ENCODE measurements at places on chromosomes 3 and 15.

DNA sequence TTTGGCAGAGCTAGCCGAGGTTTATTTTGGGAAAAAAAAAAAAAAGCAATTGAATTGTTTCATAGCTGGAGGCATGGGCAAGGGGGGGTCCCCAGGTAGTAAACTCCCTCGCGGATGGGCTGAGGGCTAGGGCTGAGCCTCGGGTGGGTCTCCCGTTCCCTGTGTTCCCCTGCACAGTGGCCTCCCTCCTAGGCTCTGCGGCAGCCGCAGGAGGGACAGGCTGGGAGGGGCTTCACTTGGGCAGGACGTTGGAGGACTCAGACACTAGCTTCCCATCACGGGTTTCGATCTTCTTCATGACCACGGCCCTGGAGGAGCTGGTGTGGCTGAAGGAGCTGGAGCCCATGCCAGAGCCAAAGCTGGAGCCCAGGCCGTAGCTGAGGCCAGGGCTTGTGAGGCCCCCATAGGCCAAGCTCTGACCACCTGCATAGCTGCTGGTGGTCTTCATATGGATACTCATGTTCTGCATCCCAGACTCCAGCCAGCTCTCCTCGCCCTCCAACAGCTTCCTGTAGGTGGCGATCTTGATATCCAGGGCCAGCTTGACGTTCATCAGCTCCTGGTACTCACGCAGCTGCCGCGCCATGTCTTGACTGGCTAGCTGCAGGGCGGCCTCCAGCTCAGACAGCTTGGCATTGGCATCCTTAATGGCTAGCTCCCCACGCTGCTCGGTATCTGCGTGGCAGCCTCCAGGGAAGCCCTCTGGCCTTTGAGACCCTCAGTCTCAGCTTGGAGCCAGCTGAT lies 64.0 kb upstream of the CDAN1 start:
- no peak for DNase-seq

GRCh38 chr3:43465109-43465508 lies 156.7 kb downstream of the ANO10 start:
- DNase-seq, result no peak

GRCh38 chr3:72135636-72136035 lies 350.7 kb upstream of the PROK2 start:
- no peak for DNase-seq

DNA sequence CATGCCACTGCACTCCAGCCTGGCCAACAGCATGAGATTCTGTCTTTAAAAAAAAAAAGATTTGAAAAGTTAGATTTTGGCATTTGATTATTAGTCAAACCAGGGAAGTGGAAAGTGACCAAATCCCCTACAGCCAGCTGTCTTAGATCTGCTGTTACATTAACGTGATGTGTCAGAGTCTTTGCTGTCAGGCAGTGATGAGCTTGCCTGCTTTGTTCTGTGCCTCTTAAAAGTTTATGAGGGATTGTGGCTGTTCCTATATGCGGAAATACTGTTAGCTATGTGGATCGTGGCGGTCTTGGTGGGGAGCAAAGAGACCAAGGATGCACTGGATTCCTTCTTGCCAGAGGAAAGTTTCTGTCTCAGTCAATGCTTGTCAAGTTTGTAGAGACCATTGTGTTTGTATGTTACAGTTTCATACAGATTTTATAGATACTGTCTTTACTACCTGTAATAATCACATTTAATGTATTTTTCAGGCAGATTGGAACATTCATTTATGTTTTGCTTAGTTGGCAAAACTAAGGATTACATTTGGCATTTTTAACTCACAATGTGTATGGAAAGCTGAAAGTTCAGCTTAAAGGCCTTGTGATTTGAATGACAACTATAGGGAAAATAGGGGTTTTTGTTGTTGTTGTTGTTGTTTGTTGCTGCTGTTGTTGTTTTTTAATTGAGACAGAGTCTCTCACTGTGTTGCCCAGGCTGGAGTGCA lies 137.4 kb downstream of the VPS8 start:
- no peak for DNase-seq

DNA sequence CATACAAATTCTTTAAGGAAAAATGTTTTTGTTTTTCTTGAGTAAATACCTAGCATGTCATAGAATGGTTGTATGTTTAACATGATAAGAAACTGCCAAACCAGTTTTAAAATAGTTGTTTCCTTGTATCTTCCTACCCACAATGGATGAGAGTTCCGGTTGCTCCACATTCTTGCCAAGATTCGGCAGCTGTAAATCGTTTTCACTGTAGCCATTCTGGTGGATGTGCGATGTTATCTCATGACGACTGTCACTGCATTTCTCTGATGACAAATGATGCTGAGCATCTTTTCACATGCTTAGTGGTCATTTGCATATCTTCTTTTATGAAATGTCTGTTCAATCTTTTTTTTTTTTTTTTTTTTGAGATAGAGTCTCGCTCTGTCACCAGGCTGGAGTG lies 36.6 kb upstream of the SH3GL3 start:
- DNase-seq, result no peak

- no peak for DNase-seq
Measured at GRCh38 chr3:42805141-42805821, 991 bp upstream of the HIGD1A start.

DNA sequence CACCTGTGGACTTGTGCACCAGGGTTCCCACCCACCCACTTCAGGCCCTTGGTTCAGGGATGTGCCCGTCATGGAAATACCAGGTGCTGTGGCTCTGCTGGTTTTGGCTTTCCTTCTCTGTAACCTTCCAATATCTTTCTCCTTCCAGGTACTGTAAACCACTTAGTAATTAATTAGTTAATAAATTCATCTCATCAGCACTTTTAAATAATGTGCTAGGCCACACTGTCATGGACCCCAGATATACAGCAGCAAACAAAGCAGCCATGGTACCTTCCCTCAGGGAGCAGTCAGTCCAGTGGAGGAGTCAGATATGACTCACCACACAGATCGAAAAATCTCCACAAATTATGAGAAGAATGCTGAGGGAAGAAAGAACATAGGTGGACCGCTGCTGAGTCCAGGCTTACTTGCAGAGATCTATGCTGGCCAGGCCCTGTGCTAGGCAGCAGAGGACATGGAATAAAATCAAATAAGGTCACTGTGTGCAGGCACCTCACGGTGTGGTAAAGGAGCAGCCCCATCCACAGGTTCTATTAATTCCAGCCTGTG lies 6.8 kb upstream of the GATA2 start:
- no peak for DNase-seq

DNA sequence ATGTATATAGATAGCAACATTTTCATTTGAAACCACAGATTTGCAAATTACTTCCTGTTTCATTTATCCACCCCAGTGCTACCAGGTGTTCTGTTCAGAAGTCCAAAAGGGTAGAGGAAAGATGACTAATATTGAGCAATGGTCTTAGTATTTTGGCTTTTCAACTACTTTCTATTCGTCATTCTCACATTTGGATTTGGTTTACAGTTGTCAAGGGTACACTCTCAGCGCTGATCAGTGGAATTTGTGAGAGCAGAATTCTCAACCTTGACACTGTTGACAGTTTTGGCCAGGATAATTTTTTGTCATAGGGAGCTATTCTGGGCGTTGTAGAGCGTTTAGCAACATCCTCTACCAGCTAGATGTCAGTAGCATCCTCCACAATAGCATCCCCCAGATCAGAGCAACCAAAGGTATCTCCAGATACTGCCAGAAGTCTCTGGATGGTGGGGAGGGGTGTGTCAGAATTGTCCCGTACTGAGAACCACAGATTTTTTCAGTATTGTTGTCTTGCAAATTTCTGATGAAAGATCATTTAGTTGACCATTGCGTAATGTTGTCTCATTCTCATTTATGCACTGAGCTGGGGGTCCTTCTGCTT lies 4.2 kb downstream of the HMCES start:
- DNase-seq, result no peak

DNA sequence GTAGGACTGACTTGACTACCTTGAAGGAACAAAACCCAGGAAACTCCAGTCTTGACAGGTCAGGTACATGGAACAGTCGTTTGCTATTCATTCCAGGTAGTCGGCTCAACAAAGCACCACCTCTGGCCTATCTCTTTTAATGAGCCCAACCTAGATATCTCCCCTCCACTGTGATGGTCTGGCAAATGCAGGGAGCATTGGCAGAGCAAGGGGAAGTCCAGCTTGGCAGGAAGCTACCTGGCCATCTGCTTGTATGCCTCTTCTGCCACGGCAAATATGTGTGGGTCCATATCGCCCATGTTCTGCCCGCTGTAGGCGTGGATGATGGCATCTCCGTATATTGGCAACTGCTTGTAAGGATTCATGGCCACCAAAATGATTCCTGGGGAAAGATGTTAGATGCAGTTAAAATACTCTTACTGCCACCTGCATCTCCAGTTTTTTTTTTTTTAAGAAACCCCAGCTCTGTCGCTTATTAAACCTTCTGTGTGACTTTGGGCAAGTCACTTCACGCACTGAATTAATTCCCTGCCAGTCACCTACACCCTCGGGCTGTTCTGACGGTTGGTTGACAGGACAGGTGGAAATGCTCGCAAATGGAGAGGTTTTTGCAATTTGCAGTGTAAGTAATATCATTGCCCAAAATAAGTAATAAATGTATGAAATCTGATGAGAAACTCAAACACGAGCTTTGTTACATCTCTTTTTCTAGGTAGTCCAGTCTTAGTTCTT lies 16.8 kb downstream of the MYO5C start:
- no peak for DNase-seq

DNA sequence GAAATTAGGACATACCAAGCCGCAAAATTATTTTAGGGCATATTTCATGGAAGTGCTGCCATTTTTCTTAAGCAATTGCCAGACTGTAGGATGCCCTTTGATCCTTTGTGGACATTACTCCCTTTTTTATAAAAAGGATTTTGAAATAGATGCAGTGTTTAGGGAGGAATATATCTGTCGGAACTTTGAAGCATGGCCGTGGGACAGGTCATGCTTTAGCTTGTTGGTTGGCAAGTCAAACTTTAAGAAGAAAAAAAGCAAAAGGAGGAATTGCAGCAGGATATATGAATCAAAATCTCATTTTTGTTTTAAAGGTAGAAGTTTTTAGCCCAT lies 122.1 kb downstream of the MCTP2 start:
- no peak for DNase-seq

DNA sequence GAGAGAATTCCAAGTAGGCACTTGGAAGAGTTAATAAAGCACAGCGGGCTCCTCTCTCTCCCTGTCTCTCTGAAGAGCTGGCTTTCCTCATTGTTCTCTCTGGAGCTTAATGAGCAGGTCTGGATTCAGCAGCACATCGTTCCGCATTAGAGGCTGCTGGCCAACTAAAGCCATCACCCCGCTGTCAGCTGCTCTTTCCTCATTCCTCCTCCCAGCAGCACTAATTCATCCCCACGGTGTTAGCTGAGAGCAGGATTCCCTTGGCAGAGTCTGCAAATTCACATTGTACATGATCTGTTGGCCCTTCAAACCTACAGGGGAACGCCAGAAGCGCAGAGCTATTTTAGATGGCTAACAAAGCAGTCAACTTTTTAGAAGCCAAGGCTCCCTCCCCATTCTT lies 44.2 kb downstream of the SGO1 start:
- DNase-seq, result no peak

DNA sequence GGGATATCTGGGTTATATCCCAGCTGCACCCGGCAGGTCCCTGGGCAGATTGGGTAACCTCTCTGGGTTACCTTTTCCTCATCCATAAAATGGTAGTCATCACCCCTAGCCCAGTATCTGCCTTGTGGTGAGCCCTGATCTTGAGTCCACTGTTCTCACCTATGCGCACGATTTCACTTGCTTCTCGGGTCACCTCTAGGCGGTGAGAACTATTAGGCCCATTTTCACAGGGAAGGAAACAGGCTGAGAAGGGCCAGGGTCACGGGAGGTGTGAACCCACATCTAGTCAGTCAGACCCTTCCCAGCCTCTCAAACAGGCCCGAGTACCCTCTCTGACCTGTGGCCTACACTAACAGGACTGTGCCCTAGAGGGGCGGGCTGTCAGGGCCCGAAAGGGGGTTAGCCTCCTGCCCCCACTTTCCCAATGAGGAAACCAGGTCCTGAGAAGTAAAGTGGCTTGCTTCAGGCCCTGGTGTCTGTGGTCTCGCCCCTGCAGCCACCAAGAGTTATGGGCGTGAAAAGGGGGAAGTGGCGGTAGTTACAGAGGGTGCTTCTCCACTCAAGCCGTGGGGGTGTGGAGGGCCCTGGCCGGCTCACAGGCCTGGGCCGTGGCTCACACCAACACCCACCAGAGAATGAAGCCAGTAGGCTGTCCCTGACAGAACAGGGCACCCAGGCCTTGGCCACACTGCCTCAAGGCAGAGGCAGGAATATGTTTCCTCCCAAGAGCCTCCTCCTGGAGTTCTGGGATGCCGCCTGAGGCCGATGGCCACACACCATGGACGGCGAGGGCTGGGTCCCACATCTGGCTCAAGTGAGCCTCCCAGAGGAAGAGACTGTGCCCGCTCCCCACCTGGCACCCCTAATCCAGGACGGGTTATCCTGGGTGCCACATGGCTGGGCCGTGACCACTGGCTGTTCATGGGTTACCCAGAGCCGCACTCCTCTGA lies 19.5 kb downstream of the PSTPIP1 start:
- no peak for DNase-seq

- DNase-seq, result peak; percentile 49
Measured at GRCh38 chr3:134682196-134682880, 31.5 kb upstream of the KY start.

DNA sequence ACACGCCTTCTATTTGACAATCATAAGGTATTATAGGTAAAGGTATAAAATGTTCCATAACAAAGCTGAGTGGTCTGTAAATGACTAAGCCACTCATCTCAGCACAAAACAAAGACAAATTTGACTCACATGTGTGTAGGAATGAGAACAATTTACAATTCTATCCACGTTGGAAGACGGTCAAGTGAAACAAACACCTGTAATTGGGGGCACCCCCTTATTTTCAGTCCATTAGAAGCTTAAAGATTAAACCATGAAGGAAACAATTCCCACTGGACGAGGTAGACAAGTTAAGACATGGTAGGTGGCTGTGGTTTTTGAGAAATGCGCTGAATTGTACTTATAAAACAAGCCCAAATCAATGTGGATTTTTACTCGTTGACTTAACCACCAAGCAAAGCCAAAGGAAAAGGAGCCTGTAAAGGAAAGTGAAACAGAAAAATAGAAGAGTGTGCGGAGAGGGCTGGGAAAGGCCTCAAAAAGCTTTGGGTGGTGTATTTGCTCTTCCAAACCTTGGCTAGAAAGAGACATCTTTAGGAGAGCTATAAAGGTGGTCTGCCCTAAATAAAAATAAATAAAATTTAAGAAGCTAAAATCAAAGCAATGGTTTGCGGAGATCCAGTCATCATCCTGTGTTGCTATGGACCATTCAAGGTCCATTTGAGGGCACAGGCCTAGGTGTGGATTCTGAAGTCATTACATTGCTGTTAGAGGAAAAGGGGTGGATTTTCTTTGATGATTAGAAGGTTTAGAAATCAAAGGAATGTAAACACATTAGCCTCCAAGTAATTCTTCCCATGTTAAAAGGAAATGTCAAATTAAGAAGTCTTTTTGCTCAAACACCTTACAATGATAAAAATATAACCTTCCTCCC lies 135.0 kb downstream of the TFG start:
- no peak for DNase-seq

DNA sequence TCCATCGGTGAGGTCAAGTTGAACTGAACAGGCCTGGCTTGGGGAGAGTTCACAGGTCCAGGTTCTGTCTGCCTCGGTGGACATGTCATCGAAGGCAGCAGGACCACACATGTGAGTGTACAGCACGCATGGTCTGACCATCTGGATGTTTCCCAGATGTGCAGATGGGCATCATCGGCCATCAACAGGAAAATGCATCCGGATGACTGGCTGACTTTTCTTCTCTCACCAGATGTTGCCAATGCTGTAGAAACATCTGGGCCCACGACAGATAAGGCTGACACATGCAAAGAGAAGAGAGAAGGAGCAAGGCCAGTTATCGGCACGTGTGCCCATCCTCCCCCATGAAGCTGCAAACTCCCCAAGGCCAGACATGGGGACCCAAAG lies 45.1 kb downstream of the NOX5 start:
- no peak for DNase-seq

Data from RCC 7860 (cell line).